ENCODE measurements at places on chromosomes 2 and 18.
A peak's percentile ranks its signal among the peaks of the same experiment; 100 is the strongest.

- no peak for DNase-seq
These were observed 50.7 kb downstream of the CRIM1 start for GRCh38 chr2:36406296-36406695.

- no peak for DNase-seq
These were observed 639.8 kb upstream of the ZEB2 start for GRCh38 chr2:145159676-145160075.

- DNase-seq = no peak
These were observed 431.9 kb upstream of the HS6ST1 start for GRCh38 chr2:128750328-128751165.

DNA sequence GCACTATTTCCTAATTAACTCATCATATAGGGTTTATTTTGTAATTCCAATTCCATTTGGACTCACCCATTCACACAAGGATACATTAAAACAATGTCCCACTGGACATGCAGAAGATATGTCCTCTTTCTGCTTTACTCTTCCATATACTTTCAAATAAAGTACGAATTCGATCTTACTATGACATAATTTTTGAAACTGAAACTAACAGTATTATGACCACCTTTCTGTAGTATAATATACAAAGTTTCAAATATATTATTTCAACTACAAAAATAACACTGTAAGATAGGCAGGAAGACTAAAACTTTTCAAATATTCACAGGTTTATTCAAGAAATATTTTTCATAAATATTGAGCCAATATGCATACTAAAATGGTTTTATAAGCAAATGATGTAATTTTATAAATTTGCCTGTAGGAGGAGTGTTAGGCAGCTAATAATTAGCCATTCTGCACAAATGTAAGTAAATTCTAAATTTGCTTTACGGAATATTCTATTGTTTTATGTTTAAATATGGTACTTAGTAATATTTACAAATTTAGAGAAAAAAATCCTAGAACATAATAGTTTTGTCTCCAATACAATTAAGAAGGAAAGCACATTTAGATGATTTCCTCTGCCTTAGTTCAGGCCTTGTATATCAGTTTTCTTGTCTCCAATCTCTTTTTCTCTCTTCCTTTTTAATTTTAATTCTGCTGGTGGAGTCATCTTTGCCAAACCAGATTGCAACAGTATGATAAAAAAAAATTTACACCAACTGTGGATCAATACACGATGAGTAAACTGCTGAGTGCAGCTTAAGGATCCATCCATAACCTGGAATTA lies 85.9 kb downstream of the CERKL start:
- no peak for DNase-seq

DNA sequence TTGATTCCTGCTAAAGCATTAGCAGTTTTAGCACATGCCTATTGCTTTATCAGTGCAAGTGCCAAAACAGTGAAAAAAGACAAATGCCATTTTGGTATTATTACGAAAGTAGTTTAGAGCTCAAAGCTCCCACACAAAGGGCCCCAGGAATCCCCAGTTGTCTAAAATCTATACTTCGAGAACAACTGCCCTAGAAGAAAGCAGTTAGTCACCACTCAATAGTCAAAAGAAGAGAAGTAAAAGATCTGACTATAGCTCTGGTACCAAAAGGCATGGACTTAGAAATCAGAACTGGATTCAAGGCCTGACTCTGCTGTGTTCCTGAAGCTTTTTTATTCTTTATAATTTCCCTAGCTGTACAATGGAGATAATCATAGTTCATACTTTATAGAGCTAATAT lies 21.8 kb downstream of the SCN3A start:
- no peak for DNase-seq

DNA sequence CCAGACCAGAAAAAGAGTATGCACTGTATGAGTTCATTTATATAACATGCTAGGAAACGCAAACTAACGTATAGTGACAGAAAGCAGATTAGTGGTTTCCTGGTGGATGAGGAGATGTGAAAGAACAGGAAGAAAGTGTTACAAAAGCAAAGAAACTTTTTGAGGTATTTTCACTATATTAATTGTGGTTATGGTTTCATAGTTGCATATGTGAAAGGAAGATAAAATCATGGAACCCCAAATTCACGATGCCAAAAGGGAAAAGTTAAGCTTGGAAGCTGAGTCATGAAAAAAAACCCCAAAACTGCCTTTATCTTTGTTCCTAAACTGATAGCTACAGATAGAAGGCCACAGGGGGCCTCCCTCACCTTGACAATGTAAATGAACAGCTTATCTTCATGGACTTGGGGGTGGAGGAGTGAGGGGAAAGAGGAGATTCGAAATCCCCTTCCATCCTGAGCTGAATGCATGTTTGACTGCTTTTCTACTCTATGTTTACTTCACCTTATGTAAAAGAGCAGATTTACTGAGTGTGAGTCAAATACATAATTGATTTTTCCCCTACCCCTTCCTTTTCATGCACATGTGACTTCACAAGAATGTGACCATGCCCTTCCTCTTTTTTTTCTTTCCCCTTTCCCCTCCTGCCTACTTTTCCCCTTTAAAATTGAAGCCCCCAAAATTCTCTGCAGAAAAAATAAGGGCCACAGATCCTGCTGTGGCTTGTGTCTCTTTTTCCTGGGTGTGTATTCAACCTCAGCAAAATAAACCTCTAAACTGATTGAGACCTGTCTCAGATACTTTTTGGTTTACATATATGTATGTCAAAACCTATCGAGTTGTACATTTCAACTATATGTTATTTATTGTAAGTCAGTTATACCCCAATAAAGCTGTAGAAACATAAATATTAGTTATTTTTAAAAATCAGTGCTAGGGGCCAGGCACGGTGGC lies 100.1 kb upstream of the TLK1 start:
- peak; percentile 35 for DNase-seq

DNA sequence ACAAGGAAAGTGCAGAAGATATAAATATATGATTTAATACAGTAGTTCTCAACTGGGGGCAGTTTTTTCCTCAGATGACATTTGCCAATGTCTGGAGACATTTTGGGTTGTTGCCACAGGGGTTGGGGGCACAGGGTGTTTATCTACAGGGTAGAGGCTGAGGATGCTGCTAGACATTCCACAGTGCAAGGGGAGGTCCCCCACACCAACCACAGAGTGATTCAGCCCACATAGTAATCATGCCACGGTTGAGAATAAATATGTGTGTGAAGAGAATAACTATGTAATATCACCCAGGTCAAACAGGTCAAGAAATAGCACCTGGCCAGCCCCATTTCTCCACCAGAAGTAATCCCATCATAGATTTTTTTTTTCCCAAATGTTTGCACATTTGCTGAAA lies 17.9 kb downstream of the DYSF start:
- DNase-seq = no peak

GRCh38 chr18:13530879-13531387 lies 195.4 kb downstream of the FAM210A start:
- DNase-seq = peak; percentile 55

- no peak for DNase-seq
These were observed 17.8 kb upstream of the TMEM131 start for GRCh38 chr2:98013407-98014042.

DNA sequence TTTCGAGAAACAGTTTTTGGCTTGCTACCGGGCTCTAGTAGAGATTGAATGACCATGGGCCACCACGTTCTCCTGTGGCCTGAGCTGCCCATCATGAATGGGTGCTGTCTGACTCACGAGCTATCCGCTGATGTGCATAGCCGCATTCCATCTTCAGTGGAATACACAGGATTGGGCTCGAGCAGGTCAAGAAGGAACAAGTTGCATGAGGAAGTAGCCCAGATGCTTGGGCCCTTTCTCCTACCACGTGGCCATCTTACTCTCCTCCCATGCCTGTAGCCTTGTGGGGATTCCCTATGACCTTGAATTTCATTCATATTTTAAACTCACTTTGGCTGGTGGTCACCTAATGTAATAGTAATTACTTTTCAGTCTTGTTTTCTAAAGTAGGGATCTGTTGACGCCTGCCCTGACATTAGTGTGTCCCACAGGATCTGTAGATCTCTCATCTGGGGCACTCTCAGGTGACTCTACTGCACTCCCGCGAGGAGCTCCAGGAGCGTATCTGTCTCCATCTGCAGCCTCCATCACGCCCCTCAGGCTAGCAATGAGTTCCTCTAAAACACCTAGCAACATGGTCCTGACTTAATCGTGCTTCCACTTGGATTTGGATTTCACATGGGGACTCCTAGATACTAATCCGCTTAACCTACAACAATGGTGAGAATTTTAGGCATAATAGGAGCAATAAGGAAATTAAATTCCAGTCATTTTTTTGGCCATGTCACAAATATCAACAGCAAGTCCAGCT lies 67.8 kb downstream of the PSMG2 start:
- no peak for DNase-seq

DNA sequence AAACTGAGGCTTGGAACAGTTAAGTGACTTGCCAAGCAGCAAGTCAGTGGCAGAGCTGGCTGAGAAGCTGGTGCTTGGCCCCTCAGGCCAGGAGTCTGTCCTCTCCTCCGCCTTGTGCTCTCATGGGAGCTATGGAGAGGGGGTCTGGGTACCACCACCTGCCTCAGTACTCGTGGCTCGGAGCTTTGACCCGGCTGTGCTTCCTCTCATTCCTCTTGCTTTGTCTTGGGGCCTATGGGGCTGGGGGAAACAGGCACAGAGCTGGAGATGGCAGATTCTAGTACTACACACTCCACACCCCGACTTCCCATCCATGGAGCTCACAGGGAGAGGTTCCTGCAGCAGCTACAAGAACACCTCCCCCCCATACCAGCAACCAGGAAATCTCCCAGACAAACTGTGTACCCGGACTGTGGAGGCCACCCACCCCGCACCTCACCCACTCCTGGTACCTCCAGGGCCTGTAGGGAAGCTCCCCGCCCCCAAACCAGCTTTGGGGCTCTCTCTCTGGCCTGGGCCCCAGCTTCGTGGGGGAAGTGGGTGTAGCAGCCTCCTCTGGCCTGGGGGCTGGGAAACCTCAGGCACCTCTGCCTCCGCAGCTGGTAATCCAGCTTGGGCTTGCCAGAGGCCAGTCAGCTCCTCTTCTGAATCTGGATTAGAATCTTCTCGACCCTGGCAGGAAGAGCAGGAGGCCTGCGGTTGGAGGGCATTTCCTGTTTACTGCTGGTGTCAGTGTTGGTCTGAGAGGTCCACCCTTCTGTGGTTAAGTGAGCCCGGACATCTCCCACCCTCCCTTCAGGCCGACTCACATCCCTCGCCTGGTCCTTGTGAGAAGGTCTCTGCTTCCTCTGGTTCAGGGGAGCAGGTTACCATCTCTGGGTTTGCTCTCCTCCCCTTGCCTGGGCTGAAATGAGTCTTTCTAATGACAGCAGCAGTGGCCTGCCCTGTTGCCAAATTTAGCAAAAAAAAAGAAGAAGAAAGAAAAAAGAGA lies 22.3 kb upstream of the RHOB start:
- DNase-seq = peak; percentile 34

DNA sequence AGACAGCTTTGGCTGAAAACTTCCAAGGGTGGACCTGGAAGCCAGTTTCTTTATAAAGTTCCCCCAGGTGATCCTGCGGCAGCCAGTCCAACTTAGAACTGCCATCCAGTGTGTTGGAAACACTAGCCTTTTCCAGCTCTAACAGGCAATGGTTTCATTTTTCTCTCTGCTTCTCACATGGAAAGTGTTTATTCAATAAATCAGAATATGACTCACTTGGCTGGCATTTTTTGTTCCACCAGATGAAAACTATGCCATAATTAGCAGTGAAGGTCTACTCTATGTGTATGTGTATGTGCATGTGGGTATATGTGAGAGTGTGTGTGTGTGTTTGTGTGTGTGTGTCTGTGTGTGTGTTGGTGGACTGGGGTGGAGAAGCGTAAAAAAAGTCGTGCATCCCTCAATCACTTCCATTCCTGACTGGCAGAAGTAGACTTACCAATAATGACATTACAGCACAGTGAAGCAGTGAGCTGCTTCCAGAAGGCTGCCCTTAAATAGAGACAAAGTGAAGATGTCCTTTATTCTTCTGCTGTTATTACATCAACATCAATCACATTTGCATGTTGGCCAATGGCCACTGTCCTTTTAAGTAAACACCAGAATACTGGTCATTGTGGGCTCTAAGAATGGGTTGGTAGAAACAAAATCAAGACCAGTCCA lies 90.9 kb upstream of the SETBP1 start:
- no peak for DNase-seq

DNA sequence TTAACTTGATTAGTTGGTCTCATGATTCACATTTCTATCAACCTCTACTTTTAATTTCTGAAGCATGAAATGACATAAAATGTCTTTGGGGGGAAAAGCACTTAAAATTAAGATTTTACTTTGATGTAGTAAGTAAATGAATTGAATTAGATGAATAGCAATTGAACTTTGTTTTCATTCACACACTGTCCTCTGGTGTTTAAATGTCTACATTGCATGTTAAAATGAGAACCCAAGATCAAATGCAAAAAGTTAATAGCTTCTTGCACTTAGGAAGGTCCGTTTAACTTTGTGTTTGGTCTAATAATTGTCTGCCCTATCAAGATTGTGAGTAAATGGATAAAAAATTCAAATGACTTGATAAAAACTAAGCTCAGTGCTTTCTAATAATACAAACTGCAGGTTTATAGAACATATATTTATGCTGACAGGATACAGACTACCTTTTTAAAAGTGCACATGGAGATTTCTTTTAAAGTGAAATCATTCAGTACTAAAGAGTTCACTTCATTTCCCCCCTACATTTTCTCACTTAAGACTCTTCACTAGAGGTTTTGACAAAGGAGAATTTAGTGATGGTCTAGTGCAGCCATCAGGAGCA lies 156.2 kb upstream of the NABP1 start:
- peak; percentile 48 for DNase-seq

DNA sequence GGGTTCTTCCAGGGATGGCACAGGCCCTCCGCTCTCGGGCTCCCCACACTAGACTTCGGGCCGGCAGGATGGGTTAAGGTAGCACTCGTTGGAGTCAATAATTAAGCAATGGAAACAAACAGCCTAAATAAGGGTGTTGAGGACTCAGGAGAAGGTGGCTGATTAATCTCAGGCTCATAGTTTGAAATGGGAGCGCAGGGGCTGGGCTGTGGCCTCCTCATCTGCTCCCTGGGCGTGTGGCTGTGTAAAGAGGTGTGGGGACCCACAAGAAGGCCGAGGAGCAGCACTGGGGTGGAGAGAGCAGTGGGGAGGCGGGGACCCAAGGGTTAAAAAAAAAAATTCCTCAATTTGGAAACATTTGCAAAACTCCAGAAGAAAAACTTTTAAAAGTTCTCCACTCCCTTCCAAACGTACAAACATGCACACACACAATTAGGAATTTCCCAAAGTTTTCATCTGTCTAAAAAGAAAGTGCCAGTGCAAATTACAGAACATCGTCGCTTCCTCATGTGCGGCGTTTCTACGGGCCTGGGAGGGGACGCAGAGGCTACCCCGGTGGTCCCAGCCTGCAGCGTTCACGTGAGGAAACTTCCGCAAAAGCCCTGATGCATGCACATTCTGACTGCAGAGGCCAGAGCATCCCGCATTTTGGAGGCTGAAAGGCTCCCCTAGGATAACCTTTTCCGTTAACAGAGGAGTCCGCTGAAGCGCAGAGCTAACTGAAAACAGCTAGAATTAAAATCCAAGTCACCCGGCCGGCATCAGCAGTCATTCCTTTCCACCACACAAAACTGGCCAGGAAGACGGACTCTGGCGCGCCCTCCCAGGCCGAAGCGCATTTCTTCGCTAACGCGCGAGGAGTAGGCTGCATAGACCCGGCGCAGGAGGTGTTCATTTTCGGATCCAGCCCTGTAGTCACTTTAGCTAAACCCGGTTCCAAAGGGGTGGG lies 1.0 kb upstream of the TUBB6 start:
- DNase-seq = no peak

Data from CD8-positive, alpha-beta T cell (primary cell).